ENCODE measurements at places on chromosomes 2 and 18.
A peak's percentile ranks its signal among the peaks of the same experiment; 100 is the strongest.

DNA sequence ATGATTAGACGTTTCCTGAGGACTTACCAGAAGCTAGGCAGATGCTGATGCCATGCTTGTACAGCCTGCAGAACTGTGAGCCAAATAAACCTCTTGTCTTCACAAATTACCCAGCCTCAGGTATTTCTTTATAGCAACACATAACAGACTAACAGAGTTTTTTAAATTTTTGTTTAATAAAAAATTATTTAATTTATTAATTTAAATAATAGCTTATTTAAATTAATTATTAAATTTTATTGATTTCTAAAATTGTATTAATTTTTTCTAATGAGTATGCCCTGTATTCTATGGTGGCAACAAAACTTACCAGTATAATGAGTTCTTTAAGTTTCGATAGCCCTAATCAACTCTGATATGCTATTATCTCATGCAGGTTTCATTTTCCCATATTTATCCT is 259.8 kb downstream of the IKZF2 start:
- DNase-seq = no peak

- no peak for DNase-seq
Measured at GRCh38 chr2:381941-382727, 94.2 kb upstream of the ALKAL2 start.

DNA sequence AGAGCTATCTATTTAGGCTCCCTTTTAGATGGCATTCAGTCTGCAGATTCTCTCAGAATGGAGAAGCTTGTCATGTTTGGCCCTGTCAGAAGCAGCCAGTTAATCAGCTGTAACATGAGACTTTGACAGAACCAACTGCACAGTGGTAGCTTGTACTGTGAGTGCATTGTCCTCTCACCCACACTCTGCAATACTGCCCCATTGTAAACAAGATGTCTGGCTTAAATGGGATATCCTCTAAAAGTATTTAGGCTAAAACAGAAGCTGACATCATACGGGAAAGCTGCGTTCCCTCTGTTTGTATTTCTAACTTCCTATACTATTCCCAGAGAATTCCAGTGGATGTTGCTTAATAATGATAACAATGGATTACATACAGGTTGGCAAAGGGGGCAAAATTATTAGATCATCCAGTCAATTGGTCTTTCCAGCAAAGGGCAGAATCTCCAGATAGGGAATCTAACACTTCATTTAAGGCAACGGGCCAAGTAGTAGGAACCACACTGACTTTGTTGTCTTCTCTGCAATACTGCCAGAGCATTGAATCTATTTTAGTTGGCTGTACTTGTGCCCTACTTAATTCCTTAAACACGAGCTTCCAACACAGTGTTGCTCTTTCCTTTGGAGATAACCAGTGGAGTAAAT is 15.4 kb upstream of the STAT4 start:
- no peak for DNase-seq

- DNase-seq = no peak
Measured at GRCh38 chr2:134660626-134661402, 58.0 kb downstream of the TMEM163 start.

GRCh38 chr2:205989271-205990071 is 96.5 kb downstream of the INO80D start:
- DNase-seq = peak; percentile 87

- DNase-seq = no peak
Measured at GRCh38 chr2:241081190-241081642, 20.9 kb downstream of the MTERF4 start.

GRCh38 chr2:240782221-240782885 is 37.7 kb downstream of the KIF1A start:
- no peak for DNase-seq

- DNase-seq = no peak
Measured at GRCh38 chr2:75102011-75102410, 97.3 kb downstream of the TACR1 start.

- DNase-seq = no peak
Measured at GRCh38 chr2:112074506-112074905, 19.4 kb downstream of the TMEM87B start.

GRCh38 chr2:84781942-84782716 is 98.8 kb downstream of the TRABD2A start:
- no peak for DNase-seq

GRCh38 chr18:11215216-11215615 is 65.8 kb upstream of the PIEZO2 start:
- DNase-seq = no peak

DNA sequence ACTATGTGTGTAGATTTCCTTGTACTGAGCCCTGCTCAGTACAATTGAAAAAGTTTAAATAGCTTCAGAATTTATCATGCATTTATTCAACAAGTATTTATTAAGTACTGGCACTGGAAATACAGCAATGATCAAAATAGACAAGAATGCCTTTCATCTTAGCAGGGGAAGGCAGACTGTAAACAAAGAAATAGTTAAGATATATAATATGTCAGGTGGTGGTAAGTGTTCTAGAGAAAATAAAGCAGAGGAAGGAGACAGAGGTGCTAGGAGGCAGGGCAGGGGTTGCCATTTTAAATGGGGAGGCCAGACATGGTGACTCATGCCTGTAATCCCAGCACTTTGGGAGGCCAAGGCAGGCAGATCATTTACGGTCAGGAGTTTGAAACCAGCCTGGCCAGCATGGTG is 13.6 kb upstream of the LIPG start:
- DNase-seq = peak; percentile 80

- no peak for DNase-seq
Measured at GRCh38 chr2:3142961-3143571, 234.6 kb downstream of the EIPR1 start.

GRCh38 chr2:6017736-6018286 is 325.6 kb downstream of the SOX11 start:
- no peak for DNase-seq

GRCh38 chr2:46748735-46749531 is 166.7 kb downstream of the MCFD2 start:
- DNase-seq = peak; percentile 94

- DNase-seq = no peak
Measured at GRCh38 chr18:46224181-46224775, 120.1 kb downstream of the HAUS1 start.

DNA sequence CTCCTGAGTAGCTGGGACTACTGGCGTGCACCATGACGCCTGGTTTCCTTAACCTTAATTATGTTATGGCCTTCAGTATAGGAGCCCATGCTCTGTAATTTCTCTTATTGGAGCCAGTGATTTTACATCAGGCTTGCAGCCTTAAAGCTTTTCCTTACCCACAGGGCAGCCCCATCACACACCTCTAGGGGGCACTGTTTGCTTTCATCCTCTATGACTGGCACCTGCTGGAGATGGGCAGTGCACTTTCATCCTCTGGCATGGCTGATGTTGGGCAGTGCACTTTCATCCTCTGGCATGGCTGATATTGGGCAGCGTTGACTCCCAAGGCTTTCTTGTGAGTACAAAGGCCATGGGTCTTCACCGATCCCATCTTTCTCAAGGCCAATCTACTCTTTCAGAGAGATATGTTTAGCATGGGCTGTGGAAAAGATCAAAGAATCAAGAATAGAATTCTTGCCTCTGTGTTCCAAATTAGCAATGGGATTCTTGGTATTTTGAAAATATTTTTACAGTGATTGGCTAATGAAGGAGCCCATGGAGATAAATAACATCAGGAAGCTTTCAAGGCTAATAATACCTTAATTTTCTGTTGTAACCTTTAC is 80.7 kb upstream of the MEX3C start:
- DNase-seq = peak; percentile 29

- peak; percentile 6 for DNase-seq
Measured at GRCh38 chr18:73677450-73677849, 470.2 kb downstream of the FBXO15 start.

- no peak for DNase-seq
Measured at GRCh38 chr2:52054824-52055223, 1022.9 kb upstream of the NRXN1 start.

DNA sequence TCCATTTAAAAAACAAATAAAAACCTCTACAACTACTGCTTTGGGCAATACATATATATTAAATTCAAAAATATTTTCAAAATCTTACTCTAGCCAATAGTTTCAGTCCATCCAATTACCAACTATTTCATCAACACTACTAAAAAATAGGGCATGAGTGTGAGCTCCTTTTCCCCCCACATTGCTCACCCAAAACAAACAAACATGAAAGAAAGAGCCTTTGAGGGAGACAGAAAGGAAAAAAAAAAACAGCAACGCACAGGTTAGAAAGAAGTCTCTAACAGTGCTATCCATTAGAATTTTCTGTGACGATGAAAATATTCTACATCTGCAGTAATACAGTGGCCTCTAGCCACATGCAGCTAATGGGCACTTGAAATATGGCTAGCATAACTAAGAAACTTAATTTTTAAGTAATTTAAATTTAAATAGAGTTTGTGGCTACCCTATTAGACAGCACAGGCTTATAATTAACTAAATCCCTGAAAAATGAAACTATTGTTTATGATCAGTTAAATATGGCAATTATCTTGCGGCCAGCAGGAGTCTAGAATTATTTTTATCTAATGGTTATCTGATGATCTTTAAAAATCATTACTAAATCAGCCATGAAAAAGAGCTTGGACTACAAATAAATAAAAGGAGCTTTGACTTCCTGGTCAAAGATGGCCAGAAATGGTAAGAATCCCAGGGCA is 59.2 kb downstream of the RBMS1 start:
- DNase-seq = no peak

DNA sequence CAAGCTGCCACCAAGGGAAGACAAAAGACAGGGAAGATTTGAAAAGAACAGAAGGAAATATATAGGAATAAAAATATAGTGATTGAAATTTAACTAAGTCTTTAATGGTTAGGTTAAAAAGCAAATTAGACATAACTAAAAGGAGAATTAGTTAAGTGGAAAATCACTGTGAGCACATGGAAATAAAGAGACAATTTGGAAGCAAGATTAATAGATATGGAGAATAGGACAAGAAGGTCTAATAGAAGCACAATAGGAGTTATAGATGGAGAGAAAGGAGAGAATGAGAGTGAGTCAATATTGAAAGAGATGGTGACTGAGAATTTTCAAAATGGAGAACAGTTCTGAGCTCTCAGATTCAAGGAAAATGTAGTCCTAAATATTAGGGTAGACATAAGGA is 176.9 kb downstream of the ASB1 start:
- DNase-seq = no peak

GRCh38 chr2:131148426-131148825 is 43.3 kb downstream of the PLEKHB2 start:
- no peak for DNase-seq

DNA sequence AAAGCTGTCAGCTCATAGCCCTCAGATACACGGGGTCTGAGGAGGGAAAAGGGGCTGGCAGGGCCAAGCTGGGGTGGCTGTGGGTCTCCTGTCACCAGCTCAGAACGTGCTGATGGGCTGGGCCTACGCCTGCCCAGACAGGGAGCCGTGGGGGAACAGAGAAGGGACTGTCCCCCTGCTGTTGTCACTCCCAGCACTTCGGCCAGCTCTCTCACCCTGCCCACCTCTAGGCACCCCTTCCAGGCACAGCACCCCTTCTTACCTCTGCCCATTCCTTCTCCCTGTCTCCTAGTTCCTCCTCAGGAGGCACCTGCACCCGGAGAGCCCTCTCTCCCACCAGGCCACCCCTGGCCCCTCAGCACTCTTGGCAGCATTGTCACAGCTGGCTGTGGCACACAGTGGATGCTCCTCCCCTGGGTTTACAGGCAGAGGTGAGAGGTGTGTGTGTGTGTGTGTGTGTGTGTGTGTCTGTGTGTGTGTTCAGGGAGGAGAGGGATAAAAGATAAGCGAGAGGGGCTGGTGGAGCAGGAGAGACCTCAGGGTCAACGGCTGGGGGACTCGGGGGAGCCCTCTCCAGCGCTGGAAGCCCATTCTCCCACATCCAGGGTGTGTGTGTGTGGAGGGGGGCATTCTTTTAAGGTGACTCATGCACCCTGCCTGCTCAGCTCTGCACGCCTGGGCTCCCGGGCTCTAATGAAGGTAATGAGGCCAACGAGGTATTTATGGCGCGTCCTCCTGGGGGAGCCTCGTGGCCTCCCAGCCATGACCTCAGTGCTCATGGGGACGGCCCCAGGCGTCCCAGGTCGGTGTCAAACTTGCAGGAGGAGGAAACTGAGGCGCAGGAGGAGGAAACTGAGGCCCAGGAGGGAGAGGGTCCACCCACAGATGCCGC is 66.1 kb upstream of the SMAD7 start:
- DNase-seq = peak; percentile 92

GRCh38 chr18:27645929-27646328 is 460.8 kb upstream of the CHST9 start:
- no peak for DNase-seq

DNA sequence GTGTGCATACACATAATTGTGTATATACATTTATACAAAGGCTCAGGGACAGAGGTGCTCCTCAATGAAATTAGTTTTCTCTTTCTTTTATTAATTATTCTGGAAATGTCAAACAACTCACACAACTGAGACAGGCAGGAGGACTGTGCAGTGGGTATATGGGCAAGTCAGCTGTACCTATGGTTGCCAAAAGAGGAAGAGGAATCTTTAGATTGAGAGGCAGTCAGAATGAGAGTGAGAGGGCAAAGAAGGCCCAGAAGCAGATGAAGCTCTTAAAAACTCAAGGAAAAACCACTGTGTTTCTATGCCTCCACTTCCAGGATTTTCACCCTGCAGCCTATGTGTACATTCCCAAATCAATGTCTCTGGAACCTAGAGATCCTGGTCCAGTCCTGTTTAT is 79.1 kb downstream of the CACNB4 start:
- DNase-seq = no peak

DNA sequence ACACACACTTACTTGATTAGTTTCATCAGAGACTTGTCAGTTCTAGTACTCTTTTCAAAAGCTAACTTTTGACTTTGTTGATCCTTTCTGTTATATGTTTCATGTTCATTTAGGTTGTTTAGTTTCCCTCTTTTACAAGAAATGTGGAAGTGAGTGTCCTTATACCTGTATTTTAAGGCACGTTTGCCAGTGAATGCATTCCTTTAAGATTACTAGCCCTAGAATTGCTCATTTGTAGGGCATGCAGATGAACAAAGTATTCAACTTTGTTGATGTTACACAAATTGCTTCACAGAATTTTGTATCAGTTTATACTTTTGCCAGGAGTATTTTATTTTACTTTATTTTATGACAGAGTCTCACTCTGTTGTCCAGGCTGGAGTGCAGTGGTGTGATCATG is 6.3 kb downstream of the IL1RL2 start:
- no peak for DNase-seq

DNA sequence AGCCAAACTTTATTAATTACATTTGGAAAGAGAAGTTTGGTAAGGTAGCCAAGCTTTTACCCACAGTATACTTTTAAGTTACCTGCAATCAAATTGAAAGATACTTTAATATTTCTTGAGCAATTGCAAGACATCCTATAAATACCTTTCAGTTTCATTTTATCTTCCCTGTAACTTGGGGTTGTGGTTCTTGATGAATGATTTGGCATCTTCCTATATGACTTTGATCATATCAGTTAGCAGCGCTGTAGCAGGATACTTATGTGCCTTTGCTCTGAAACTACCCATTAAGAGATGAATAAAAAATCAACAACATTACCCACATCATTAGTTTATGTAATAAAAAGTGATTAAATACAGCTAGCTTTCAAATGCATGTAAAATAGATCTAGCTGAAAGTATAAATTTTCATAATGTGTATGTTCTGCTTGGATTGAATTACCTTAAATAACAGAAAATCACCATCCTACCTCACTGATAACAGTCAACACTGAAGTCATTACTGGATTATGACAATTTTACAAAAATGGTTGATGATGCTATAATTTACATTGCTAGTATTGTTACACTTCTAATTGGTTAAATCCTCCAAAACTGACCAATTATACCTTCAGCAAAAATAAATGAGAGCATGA is 50.4 kb downstream of the MMADHC start:
- DNase-seq = no peak

GRCh38 chr2:85353876-85354285 is 447 bp downstream of the RETSAT start:
- no peak for DNase-seq
